ENCODE measurements at places on chromosomes 11 and 22.

DNA sequence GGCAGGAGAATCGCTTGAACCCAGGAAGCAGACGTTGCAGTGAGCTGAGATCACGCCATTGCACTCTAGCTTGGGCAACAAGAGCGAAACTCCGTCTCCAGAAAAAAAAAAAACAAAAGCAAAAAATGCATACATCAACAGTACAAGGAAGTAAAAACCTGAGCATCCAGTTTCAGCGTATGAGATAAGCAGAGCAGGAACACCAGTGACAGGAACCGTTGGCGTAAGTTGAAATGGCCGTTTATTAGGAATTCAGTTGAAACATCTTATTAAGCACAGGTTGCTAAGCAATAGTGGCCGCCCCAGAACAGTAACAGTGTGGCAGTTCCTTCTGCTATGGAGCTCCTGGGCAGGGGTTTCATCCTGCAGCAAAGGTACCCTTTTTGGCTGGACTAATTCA lies 4.0 kb upstream of the L3MBTL2 start:
- peak; percentile 21 for DNase-seq

GRCh38 chr11:77723024-77723423 lies 85.4 kb upstream of the CLNS1A start:
- DNase-seq, result no peak

DNA sequence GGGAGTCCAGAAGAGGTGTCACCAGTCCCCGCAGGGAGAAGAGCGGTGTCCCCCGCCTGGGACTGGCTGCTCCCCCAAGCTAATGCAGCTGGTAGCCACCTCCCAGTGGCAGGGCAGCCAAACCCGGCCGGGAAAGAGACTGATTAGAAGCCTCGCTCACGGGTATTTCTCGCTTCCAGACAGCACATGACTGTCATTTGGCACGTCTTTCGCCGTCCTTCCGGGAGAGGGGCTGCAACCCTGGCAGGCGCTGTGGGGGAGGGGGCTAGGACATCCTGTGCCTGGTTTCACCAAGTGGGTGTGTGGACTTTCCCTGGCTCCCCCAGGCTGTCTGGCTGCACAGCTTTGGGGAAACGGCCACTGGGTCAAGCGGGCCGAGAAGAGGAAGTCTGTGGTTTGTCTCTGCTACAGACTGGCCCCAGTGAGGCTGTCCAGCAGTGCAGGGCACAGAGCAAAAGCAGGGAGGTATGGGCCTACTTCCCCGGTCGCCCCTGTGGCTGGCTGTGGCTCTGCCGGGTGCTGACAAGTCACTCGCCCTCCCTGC lies 3.8 kb downstream of the CD81 start:
- peak; percentile 39 for DNase-seq

GRCh38 chr11:86198139-86198538 lies 46.4 kb upstream of the EED start:
- no peak for DNase-seq

DNA sequence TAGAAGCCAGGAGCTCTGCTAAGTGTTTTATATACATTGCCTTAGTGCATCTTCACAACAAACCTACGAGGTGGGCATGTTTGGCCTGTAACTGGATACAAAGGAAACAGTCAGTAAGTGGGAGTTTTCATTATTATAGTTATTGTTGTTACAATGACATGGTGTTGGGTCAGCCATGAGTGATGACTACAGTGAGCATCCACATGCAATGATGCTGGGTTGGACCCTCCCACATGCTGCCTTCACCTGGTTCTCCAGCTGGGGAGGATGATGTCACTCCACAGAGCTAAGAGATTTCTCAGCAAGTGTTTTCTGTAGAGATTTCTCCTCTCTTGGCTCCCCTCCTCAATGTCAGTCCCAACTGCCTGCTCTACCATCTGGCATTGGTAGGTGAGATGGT lies 59.3 kb downstream of the EHF start:
- DNase-seq, result no peak

DNA sequence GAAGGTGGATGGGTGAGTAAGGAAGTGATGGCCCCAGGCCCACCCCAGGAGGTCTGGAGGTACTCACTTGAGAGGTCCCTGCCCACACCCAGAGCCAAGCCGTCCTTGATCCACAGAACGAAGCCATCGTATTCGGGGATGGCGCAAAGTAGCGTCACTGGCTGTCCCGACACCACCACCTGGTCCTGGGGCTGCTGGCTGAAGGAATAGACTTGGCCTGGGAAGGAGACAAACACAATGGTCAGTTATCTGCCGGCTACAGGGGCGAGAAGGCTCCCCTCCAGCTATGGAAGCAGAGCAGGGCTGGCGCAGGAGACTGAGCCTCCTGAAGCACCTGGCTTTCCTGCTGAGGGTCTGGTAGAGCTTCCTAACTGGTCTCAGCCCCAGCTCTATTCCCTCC lies 171.0 kb downstream of the ST3GAL4 start:
- DNase-seq, result no peak

Data from nucleus accumbens (tissue), 56 donors.